RWPE2 (cell line): ENCODE measurements at places on chromosomes 12 and 14.
A peak's percentile ranks its signal among the peaks of the same experiment; 100 is the strongest.

GRCh38 chr14:41957459-41957858 lies 350.8 kb downstream of the LRFN5 start:
- DNase-seq, result no peak

DNA sequence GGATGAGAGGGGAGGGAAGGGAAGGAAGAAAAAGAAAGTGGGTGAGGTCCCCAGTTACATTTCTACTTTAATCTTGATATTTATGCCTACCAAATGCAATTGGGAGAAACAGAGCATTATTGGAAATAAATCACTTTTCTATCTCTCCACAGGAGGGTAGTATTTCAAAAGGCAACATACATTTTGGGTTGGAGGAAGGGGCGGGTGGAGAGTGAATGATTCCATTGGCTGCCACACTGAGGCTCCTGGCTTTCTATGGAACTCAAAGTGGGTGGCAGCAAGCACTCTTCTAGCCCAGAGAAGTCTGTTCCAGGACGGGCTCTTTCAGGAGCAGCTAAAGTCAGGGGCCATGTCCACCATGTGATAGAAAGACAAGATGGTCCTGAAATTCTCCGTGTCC lies 441.3 kb downstream of the DAD1 start:
- no peak for DNase-seq

DNA sequence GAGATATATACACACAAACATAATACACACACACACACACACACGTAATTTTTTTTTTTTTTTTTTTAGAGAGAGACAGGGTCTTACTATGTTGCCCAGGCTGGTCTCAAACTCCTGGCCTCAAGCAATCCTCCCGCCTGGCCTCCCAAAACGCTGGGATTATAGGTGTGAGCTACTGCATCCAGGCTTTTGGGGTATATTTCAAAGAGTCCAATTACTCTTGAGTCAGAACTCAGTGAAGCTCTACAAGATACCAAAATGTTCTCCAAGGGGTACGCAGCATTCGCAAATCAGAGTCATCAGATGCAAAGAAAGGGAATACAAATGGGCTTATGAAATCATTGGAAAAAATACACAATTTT lies 54.0 kb downstream of the PHLDA1 start:
- no peak for DNase-seq

- peak; percentile 99 for DNase-seq
Observed at GRCh38 chr14:68961781-68962584, 17.1 kb downstream of the ACTN1 start.

DNA sequence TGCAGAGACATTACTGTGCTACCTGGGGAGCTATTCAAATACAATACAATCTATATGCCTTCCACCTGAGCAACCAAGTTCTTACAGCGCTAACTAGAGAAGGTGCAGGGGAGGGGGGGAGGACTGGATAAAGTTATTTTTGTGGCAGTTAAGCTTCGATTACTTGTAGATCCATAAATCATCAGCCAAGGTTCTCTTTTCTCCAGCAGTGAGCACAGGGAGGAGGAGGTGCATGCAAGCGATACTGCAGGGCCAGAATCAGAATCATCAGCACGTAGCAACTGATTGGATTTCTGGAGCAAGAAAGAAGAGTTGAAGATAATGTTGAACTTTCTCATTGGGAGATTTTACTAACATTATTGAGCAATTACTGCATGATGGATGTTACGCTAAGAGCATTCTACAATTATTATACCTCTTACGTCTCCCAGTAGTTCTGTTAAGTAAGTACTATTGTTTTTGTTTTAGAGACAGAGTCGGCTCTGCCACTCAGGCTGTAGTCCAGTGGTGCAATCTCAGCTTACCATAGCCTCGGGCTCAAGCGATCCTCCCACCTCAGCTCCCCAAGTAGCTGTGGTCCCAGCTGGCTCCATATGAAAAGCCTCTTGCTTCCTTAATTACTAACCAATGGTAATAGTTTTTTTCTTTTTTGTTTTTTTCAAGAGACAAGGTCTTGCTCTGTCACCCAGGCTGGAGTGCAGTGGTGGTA lies 74.6 kb upstream of the EEA1 start:
- DNase-seq, result no peak

- DNase-seq, result no peak
Observed at GRCh38 chr14:55019968-55020554, 6.8 kb downstream of the WDHD1 start.

GRCh38 chr14:20905676-20906075 lies 14.5 kb downstream of the RNASE3 start:
- no peak for DNase-seq

DNA sequence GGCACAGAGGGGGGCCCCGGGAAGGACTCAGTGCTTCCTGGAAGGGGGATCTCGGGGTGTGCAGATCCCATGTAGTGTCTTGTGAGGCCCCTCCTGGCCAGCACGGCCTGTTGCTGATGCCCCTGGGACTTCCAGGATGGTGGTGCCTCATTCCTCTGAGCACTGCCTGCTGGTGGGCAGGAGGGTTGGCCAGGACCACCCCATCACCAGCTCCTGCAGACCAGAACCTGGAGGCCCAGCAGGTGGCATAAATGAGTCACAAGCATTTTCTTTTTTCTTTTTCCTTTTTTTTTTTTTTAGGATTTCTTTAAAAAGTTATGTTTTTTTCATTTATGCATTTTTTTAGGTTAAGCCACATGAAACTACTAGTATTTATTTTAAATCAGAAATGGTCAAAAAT lies 8.0 kb downstream of the MMP17 start:
- DNase-seq, result no peak

DNA sequence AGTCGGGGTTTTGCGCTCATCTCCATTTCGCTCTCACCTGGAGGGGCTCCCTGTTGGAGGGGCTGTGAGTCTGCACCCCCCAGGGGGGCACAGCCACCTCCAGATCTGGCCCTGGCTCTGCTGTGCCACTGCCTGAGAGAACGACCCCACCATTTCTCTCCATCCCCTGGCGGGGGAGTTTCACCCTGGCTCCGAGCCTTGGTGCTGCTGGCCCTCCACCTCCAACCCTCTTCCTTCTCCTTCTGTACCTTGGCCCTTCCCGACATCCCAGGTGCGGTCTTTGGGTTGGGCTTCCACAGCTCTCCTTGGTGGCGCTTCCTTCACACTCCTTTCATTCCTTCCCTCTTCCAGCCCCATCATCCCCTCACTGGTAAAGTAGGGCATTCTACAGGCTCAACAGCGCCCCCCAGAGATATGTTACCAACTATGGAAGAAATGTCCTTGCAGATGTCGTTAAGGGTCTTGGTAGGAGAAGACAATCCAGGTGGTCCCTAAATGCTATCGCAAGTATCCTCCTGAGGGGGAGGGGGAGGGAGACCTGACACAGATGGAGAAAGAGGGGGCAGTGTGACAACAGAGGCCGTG lies 16.3 kb downstream of the SERPINA1 start:
- DNase-seq, result no peak

GRCh38 chr14:69008421-69008884 lies 29.4 kb upstream of the ACTN1 start:
- DNase-seq, result no peak

DNA sequence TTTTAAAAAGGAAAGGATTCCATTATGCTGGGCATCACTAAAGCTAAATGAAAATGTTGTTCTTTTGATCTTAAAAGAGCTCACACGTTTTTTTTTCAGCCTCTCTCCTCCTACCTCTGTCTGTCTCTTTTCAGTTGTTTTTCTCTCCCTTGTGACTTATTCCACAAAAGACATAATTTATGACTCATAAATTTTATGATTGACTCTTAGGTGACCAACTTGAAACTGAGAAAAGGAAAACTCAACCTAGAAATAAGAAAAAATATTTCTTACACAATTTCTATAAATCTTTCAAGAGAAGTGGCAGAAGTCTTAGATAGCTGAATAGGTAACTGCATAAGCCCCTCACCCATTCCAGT lies 227.7 kb upstream of the DDHD1 start:
- no peak for DNase-seq

DNA sequence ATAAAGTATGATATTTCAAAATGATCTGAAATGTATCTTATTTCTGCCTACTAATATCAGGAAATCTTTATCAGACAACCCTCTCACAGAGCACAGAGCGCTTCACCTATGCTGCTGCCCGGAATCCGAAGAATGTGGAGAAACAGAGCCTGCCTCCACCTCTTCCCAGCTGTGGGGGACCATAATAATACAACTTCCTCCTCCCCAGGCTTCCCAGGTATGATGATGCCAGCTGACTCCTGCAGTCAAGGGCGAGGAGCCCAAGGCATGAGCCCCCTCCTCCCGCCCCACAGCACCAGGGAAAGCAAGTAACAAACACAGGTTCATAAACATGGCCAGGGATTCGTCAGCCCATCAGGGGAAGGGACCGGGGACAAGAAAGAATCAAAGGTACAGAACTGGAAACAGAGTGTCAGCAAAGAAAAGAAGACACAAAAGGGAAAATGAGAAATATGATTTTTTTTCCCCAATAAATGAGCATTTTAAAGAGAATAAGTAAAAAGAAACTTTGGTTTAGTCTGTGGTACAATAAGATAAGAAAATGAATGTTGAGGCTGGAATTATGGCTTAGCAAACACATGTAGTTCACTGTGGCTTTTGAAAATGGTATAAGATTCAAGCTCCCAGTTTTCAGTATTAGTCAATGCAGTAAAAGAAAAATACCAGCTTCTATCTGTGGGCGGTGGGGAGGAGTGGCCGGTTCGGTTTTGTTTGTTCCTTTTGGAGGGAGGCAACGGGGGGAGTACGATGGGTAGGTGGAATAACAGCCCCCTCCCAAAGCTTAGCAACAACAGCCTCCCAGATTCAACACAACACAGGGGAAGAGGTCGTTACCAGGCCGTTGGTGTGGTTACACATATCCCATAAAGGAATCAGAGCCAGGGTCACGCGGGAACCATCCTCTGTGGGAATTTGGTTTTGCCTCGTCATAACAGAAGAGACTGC lies 68.3 kb downstream of the SETD3 start:
- DNase-seq, result no peak

- DNase-seq, result no peak
Observed at GRCh38 chr12:66060163-66060907, 70.2 kb downstream of the LLPH start.

- no peak for DNase-seq
Observed at GRCh38 chr12:95533985-95534384, 17.3 kb downstream of the USP44 start.

- DNase-seq, result no peak
Observed at GRCh38 chr14:68047906-68048305, 228.3 kb downstream of the RAD51B start.

GRCh38 chr12:124621296-124621660 lies 53.9 kb upstream of the NCOR2 start:
- no peak for DNase-seq

- DNase-seq, result no peak
Observed at GRCh38 chr14:33844118-33844517, 106.8 kb downstream of the EGLN3 start.

DNA sequence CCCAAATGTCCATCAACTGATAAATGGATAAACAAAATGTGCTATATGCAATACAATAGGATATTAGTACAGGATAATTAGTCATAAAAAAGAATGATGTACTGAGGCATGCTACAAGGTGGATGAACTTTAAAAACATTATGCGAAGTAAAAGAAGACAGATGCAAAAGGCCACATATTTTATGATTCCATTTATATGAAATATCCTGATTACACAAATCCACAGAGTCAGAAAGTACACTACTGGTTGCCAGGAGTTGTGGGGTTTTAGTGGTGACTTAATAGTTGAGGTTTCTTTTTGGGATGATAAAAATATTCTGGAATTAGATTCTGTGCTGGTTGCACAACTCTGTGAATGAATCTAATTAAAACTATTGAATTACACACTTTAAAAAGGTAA lies 12.6 kb downstream of the TRIM9 start:
- DNase-seq, result no peak
